ENCODE measurements at places on chromosomes 2 and 18.
A peak's percentile ranks its signal among the peaks of the same experiment; 100 is the strongest.

DNA sequence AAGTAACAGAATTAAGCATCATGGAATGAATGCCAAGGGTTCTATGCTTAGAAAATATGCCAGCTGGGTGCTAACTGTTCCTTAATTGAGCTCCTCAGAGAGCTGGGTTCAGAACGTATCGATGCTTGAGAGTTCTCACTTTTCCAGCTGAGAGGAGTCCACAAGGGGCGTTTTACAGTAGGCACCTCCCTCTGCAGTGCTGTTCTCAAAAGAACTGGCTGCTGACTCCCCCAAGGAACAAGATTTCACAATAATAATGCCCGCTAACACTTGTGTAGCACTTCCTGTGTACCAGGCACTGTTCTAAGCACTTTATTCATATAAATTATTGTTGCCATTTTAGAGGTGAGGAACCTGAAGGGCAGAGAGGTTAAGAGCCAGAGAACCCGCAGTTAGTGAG is 18.1 kb upstream of the TMEM237 start:
- no peak for DNase-seq

GRCh38 chr2:113181258-113182051 is 7.7 kb downstream of the PSD4 start:
- no peak for DNase-seq

- no peak for DNase-seq
Measured at GRCh38 chr2:222799262-222799918, 61.4 kb upstream of the ACSL3 start.

DNA sequence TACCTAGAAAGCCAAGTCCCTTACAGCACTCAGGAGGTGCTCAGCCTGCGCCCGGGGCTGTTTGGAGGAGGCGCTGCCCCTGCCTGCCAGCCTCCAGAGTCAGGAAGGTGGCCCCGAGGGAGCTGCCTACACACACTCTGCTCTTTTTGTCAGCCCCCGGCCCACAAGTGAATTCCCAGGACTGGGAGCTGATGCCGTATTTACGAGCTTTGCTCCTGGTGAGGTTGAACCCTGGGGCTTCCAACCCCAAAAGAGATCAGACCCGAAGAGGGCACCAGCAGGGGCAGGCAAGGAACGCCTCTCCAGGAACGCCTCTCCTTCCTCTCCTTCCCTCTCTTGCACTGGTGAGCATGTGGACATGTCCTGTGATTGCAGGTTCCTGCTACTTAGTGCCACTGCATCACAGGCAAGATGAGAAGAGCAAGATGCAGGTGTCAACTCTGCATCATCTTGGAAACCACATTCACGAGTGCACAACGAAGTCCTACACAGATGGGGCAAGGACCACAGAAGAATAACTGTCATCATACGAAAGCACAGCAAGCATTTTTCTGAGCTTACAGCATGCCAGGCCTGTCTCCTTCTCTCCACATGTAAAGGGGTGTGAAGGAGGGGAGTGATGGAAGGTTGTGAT is 126.7 kb downstream of the NDUFA10 start:
- no peak for DNase-seq

GRCh38 chr2:236402033-236402790 is 138.0 kb upstream of the ASB18 start:
- peak; percentile 3 for DNase-seq
